H9 (cell line): ENCODE measurements at places on chromosomes 4 and X. TPM values are rescaled to one million over a fixed set of nuclear protein-coding genes. Genes with fewer than 3 reads are reported as not detected.

HMX1 gene
- total RNA-seq, result 0.26 and 0.31 TPM in 2 replicates

IL13RA1 gene
- 13.4 and 14.4 TPM in 2 replicates for total RNA-seq

ACE2 gene
- not detected in 2 replicates for total RNA-seq

KDM6A gene
- total RNA-seq, result 41.1 and 42.8 TPM in 2 replicates

INTU gene
- 10.7 and 11.4 TPM in 2 replicates for total RNA-seq

GRCh38 chr4:176769514-176769913 lies 23.2 kb downstream of the VEGFC start:
- no peak for DNase-seq

DNA sequence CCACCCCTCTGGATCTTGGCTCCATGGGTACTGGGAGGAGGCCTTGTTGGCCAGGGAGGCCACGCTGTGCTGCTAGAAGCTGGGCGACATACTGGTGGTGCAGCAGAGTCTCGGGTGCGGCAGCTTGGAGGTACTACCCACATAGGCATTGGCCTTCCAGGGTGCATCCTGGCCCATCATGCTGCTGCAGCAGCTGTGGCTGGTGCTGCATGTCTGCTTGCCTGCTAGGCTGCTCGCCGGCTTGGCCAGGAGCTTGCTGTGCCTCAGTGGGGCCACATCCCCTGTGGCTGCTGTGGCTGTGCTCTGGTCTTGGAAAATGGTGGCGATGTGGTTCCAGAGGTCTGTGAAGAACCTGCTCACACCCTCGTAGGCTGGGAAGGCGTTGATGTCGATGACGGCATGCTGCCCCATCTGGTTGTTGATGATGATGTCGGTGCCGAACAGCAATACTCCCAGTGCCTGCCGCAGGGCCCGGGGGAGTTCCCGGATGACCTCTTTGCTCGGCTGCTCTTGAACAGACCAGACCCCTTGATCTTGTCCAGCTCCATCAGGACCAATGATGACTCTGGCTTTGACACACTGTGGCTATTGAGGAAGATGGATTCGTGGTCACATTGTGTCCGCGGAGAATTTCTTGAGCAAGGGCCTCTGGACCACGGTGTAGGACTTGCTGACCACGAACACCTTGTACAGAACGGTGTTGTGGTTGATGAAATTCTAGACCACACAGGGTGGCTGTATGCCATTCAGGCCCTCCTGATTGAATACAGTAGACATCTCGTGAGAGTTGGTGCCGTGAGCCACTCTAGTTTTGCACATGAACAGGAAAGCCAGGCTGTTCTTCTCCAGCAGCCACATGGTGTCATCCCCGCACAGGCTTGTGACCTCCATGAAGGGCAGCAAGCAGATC lies 11.8 kb downstream of the RBM10 start:
- DNase-seq, result no peak

GRCh38 chr4:180960743-180961401 lies 1282.3 kb upstream of the TENM3 start:
- DNase-seq, result no peak
